Pons (tissue), 1 donor: ENCODE measurements at places on chromosomes 7 and 10.

GRCh38 chr7:136325027-136325426 lies 347.9 kb upstream of the MTPN start:
- DNase-seq: no peak

DNA sequence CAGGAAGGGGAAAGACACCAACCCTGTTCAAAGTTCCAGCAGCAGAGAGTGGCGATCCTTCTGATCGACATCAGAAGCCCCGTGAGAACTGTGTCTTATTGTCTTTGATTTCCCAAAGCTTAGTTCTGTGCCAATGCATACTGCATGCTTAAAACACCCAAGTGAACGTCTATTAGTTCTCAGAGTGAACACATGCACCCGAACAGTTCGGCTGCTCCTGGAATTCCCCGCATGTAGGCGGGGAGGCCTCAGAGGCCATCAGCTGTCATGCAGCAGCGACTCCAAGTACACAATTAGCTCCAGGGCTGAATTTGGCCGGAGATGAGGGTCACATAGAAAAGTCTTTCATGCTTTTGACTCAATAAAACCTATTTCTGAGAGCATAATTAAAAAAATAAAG lies 276.9 kb downstream of the ZMYND11 start:
- no peak for DNase-seq

GRCh38 chr10:83301732-83302131 lies 837.6 kb upstream of the GHITM start:
- DNase-seq: no peak

DNA sequence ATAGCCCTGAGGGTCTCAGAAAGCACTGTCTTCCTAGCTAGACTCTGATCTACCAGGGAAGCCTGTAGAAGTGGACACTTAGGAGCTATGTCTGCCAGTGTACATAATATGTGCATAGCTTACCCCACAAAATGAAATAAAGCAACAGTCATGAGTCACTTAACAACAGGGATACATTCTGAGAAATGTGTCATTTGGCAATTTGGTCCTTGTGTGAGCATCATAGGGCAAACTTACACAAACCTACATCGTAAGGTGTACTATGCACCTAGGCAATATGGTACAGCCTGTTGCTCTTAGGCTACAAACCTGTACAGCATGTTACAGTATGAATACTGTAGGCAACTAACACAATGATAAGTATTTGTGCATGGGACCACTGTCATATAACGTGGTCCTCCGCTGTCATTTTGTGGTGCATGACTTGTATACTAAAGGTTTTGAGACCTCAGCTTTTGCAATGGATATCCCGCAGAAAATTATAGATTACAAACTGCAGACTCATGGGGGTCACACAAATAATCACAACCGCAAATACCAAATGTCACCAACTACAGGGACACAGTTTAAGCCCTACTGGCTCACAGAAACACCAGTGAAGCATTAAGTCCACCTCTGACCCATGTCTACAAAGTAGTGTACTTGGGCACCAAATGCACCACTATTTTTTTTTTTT lies 1.7 kb downstream of the URGCP start:
- no peak for DNase-seq

DNA sequence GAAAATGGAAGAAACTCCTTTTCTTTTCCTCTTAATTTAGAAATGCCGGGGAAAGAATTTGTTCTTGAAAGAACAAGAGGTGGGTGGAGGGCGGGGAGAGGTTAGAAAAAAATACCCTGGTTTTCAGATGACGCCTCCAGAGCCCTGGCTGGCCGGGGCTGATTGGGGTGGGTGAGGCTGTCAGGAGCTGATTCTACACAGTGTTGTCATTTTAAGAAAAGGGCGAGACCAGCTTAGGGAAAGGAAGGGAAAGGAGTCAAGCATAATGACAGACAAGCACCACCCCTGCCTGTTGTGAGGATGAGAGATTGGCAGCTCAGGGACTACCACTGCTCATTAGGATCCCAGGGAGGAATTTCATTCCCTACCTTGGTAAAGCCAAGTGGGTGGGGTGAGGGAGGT lies 9.9 kb upstream of the FAM180A start:
- DNase-seq: no peak

- no peak for DNase-seq
These were observed 137.7 kb downstream of the RTKN2 start for GRCh38 chr10:62130948-62131347.

DNA sequence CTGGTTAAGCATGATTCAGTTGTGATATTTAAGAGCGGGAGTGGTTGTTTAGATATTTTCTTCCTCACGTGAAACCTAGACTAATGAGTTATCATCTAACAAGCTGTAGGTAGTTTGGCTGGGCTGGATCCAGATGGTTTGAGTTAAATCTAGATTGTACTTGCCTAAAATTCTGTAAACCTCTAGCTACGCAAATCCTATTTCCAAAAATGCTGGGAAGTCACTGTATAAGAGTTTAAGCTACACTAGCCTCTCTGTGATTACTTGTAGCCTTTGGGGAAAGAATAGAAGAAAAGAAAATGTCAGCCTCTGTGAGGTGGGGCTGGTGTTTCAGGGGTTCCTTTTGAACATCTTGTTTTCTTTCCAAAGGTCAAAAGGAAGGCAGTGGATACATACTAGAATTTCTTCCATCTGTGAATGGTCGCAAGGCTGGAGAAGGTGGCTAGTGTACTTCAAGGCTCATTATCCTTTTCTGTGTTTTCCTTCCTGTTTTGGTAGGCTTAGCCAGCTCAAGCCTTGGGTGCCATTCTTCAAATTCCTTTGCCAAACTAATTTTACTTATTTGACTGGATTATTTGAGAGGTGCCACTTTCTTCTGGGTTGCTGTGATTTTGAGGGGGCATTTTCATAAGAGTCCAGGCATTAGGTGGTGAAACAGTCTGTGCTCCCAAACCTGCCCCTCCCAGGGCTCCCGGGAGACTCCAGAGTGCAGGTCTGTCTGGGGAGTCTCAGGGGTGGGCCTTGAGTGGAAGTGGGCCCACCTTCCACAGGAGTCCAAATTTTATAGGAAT lies 5.2 kb upstream of the EN2 start:
- DNase-seq: no peak

- no peak for DNase-seq
These were observed 36.9 kb downstream of the STK32C start for GRCh38 chr10:132270721-132271457.

DNA sequence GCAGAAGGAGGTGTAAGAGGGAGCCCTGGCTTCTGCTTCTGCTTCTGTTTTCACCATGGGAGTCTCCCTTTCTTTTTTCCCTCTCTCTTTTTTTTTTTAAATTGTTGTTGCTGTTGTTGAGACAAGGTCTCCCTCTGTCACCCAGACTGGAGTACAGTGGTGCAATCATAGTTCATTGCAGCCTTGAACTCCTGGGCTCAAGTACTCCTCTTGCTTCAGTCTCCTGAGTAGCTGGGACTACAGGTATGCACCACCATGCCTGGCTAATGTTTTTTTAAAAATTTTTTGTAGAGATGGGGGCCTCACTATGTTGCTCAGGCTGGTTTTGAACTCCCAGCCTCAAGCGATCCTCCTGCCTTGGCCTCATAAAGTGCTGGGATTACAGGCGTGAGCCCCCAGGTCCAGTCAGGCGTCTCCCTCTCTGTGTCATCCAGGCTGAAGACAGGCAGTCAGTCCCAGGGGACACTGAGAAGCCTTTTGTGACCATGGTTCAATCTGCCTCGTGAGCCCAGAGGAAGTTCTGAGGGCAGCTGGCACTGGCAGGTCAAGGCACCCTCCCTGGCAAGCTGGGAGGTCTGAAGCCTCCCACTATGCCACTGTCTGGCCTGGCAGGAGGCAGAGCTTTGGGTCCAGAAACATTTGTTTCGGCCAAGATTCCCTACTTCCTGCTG lies 33.6 kb upstream of the NPFFR1 start:
- DNase-seq: no peak
